Suprapubic skin (tissue), 4 donors: ENCODE measurements at places on chromosomes 12 and 14. TPM values are rescaled to one million over a fixed set of nuclear protein-coding genes. Genes with fewer than 3 reads are reported as not detected.

Gene GPR84
- total RNA-seq: 0.52 TPM

Gene FGD6
- total RNA-seq: 16.2 TPM

Gene ACTR10
- 66.9 TPM for total RNA-seq

Gene RNASE3
- not detected for total RNA-seq

Gene RERG
- total RNA-seq: 23.9 TPM

Gene ALG10
- 16.1 TPM for total RNA-seq

- no peak for DNase-seq
Measured at GRCh38 chr12:23760495-23760894, 189.0 kb downstream of the SOX5 start.

DNA sequence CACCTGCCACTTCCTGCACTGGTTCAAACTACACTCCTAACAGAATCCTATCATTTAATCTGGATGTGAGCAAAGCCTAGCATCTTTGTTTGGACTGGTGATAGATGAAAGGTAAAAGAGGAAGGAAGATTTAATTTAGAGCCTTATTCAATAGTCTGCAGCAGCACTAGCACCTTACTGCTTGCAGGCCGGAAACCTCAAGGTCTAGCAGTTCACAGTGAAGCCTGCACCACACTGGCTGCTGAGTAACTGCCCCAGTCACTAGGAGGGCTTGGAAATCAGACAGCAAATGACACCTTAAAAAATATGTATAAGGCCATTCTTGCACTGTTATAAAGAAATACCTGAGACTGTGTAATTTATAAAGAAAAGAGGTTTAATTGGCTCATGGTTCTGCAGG lies 358.0 kb downstream of the DAD1 start:
- no peak for DNase-seq

- no peak for DNase-seq
Measured at GRCh38 chr14:45038256-45038655, 45.7 kb upstream of the PRPF39 start.

DNA sequence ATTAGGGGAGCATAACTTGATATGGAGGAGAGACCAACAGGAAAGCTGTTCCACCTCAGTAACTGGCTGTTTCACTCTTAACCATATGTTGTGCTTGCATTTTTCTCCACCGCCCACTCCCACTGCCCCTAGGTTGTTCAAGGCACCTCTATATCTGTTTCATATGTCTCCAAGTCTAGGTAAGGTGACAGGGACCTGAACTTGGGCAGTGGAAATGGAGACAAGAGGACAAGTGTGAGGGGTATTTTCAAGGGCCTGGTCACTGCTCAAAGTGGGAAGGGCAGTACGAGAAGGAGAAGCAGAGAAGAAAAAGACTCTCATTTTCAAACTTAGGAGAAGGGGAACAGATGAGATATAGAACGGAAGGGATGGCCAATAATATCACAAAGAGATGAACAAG lies 3.1 kb downstream of the SLC38A1 start:
- DNase-seq: no peak

- DNase-seq: no peak
Measured at GRCh38 chr14:79193689-79194477, 1017.4 kb downstream of the DIO2 start.

- no peak for DNase-seq
Measured at GRCh38 chr14:30143627-30144026, 216.0 kb upstream of the PRKD1 start.

- no peak for DNase-seq
Measured at GRCh38 chr12:95986635-95987570, 9.2 kb downstream of the HAL start.

DNA sequence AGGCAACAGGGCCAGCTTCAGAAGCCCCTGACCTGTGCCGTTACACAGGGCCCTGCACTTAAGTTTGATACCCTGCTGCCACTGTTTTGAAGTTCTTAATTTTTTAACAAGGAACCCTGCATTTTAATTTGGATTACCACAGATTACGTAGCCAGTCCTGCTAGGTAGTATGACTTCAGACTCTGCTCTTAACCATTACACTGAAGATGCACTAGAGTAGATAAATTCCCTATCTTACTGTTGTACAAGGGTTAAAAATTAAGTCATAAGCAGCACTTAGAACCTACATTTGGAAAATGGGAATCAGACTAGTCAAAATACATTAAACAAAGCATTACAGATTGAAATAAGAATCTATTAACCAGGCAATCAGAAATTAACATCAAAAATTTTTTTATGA lies 2.3 kb downstream of the GNPNAT1 start:
- no peak for DNase-seq

DNA sequence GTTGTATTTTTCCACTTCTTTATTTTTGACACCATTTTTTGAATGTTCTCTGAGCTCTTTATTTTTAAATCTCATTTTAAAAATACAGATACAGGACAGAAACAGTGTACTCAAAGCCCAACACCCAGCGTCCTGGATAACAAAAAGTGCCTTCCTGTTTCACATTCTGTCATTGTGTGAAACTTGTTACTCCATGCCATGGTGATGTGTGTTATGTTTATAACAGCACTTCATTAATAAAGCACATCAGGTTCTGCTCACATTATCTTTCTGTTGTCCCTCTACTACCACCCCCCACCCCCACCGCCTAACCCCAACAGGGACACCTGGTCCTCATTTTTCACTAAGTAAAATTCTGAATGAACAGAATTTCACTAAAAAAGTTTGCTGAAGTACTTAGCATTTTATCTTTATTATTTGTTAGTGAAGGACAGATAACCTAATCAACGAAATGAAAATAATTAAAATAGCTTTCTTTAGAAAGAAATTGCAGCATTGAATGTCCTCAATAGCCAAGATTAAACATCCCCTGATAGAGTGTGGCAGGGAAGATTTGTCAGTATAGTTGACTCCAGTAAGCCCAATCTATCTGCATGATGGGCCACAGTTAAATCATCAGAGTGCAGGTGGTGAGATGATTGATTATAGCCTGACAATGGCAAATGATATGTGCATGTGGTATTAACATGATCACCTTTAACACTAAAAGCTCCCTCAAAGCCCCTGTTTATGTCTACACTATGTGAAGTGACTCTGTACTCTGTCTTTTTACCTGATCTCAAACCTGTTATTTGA lies 153.9 kb downstream of the ACSS3 start:
- DNase-seq: no peak

DNA sequence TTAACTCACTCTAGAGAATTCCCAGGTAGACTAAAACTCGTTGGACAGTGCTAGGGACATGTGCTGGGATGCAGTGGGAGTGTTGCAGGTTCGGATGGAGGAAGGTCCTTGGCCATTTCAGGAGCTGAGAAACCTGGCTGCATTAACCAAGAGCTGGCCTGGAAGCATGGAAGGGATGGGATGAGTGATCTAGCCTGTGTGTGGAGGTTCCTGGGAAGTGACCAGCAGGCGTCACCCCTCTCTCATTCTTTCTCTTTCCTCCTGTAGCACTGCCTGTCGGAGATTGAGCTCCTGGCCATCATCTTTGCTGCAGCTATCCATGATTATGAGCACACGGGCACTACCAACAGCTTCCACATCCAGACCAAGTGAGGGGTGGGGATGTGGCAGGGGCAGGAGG lies 15.6 kb downstream of the PPP1R1A start:
- no peak for DNase-seq

DNA sequence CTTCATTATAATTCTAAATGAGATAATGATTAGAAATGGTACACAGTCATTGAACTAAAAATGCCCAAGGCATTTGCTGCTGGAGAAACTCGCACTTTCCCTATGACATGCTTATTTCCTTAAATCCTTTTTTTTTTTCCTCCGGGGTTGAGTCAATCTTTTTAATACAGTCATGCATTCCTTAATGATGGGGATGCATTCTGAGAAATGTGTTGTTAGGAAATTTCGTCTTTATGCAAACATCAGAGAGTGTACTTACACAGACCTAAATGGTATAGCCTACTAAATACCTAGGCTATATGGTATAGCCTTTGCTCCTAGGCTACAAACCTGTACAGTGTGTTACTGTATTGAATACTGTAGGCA lies 29.8 kb upstream of the DACT1 start:
- DNase-seq: no peak

- no peak for DNase-seq
Measured at GRCh38 chr14:24986206-24986893, 63.6 kb downstream of the STXBP6 start.

- no peak for DNase-seq
Measured at GRCh38 chr12:128557231-128557630, 266.5 kb downstream of the SLC15A4 start.

DNA sequence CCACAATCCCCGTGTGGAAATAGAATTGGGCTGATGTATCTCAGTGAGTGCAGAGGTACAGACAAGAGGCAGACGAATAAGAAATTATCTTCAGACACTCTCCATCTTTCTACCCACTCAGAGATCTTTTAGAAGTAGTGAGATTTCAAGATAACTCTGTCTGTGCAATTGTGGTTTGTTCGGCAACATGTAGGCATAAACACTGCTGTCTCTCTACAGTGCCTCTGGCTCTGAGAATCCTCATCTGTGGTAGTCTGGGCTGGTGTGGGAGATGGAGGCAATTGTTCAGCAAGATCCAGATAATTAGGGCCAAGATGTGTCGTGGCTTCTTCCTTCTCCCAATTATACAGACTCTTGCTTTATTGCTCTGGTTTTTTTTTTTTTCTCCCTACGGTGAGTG lies 3.1 kb downstream of the HOXC13 start:
- DNase-seq: no peak

DNA sequence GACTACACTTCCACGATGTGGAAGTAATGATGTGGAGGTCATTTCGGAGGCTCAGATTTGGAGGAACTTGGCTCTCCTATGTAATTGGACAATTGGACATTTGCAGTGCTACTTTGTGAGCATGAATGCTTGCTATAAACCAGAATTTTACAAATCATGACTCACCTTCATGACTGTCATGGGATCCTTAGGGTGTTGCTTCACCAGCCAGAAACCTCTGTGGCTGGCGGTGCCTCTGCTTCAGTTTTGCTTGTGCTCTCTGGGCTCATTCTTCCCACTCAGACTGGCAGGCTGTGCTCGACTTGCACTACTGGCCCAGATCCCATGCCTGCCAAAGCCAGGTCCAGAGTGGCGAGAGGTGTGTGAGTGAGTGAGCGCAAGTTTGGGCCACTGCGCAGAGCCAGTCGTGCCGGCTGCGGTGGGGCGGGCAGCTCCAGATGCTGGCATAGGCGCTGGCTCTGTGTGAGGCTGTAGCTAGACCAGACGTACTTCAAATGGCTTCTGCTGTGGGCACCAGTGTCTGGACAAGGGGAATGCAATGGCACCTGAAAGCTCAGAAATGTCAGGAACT lies 387.8 kb downstream of the AEBP2 start:
- DNase-seq: no peak

- DNase-seq: no peak
Measured at GRCh38 chr12:51971679-51972421, 20.4 kb downstream of the ACVR1B start.
